ENCODE measurements at places on chromosomes 4 and X. TPM values are rescaled to one million over a fixed set of nuclear protein-coding genes. Genes with fewer than 3 reads are reported as not detected.

The F8A3 gene
- total RNA-seq = 4.2 TPM

DNA sequence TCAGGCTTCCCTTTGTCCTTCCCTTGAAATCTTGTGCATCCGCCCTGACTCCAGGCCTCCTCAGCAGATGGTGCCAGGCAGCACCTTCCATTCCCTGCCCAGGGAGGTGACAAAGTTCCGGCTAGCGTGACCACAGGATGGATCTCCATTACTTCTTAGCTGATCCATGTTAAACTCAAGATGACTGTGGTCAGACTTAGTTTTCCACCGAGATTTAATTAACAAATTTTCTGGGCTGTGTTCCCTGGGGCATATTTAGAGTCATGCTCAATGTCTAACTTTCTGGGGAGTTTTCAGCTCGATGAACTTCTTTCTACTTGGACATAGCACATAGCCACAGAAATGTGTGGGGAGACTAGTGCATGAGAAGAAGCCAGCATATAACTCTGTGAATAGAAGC lies 215.1 kb upstream of the SFRP2 start:
- H3K4me1 ChIP-seq = no peaks in the 10 kb centered on the region
- no peak for DNase-seq
- H3K36me3 ChIP-seq = no peaks in the 10 kb centered on the region
- no peak overlapping the region for H3K27ac ChIP-seq

- no peaks in the 10 kb centered on the region for H3K27me3 ChIP-seq
- H3K4me3 ChIP-seq = no peak overlapping the region
- peaks cover 9% of the 10 kb centered on the region for H3K4me1 ChIP-seq
- H3K36me3 ChIP-seq = no peaks in the 10 kb centered on the region
- no peak overlapping the region for H3K27ac ChIP-seq
- DNase-seq = no peak
Observed at GRCh38 chrX:42384956-42385355, 393.0 kb downstream of the PPP1R2C start.

DNA sequence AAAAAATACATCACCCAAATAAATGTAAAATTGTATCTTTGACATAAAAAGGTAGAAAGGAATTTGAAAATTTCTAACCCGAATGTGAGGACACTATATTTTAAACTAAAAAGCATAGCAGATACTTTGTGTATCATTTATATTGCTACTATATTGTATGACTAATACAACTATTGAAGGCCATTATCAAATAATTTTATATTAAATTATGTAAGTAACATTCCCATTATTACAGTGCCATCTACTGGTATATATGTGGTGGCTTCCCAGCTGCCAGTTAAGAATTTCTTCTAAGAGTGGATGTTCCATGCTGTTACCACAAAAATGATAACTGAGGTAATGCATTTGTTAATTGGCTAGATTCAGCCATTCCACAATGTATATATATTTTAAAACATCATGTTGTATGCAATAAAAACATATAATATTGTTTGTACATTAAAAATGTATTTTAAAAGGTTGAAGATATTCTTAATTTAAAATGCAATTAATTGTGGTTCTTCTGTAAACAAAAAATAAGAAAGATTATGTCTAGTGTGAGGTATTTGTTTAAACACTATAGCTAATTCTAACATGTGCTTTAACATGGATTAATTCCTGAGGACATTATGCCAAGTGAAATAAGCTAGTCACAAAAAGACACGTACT lies 65.3 kb downstream of the EGF start:
- no peak overlapping the region for H3K27ac ChIP-seq
- no peak overlapping the region for H3K4me3 ChIP-seq
- no peak for DNase-seq

The UCHL1 gene
- total RNA-seq = 2.7 TPM

DNA sequence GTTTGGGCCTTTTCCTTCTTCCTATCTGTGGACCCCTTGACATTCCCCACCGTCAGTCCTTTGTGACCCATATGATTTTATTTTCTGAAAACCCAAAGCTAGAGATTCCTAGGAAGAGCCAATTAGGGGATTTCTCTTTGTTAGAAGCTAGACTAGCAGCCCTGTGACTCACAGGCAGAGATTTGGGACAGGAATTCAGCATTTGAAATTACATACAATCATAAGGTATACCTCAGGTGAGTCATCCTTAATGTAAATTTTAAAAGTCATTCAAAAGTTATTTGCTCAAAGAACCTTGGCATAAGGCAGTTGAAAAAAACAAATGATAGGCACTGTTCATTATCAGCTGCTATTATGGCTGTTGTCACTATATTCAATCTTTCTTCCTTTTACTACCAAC lies 40.6 kb downstream of the USP26 start:
- DNase-seq = no peak
- no peaks in the 10 kb centered on the region for H3K4me1 ChIP-seq
- no peaks in the 10 kb centered on the region for H3K36me3 ChIP-seq
- peaks cover 21% of the 10 kb centered on the region for H3K27me3 ChIP-seq
- H3K4me3 ChIP-seq = no peak overlapping the region

DNA sequence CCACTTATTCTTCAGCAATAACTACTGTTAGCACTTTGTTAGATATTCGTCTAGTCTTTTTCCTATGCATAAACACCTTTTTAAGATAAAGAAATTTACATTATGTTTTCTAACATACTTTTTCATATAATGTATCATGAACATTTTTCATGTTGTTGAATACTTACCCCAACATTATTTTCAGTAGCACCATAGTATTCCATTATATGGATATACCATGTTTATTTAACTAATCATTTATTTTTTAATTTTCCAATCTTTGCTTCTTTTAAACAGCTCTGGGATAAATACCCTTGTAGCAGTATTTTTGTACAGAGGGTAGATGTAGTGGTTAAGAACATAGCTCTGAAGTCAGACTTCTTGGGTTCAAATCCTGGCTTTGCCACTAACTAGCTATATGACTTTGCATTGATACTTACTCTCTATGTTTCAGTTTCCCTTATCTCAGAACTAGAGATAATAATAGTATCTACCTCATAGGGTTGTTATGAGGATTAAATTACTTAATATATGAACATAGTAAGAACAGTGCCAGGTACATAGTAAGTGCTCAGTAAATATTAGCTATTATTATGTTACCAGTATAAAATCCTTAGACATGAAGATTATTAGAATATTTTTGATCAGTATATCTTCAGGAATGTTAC lies 11.3 kb downstream of the EXOC1 start:
- H3K36me3 ChIP-seq = peaks cover 15% of the 10 kb centered on the region
- no peaks in the 10 kb centered on the region for H3K27me3 ChIP-seq
- H3K27ac ChIP-seq = no peak overlapping the region

The TIGD4 gene
- 0.36 TPM for total RNA-seq

All from natural killer cell treated with Interleukin-12 subunit alpha and Interleukin-12 subunit beta and Interleukin-15 and Interleukin-18, amount 100 ng/mL, for 72 hours (primary cell).